ENCODE measurements at places on chromosomes 3 and 15.

DNA sequence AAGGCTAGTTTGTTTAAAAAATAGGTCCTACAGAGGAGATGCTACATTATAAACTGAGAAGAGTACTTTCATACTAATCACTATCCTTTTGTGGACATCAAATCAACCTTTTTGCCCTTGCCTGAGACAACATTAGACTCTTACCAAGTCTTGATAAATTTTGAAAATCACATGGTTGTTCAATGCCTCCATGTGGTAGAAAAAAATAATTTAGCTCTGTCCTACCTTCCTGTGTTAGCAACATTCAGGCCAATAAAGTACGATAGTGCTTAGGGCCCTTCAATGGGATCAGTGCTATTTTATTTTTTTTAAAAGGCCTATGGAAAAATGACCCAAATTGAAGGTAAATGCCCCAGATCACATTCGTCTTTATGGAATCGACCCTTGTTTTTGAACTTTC, 5.0 kb upstream of the UBE2E1 start:
- DNase-seq = no peak

GRCh38 chr3:114057011-114057347, 442 bp downstream of the QTRT2 start:
- DNase-seq = no peak

- DNase-seq = no peak
Observed at GRCh38 chr3:23276913-23277658, 74.0 kb downstream of the UBE2E2 start.

DNA sequence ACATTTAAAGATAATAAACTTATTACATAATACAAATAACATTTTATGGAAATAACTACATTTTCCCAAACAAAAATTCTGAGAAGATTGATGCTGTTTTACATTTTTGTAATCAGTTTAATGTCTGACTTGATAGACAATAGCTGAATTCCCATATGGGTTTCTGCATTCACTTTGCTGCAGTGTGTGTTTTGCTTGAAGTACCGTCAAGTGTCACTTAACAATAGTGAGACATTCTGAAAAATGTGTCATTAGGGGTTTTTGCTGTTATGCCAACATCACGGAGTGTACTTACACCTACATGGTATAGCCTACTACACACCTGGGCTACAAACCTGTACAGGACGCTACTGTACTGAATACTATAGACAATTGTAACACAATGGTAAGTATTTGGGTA, 57.5 kb downstream of the USF3 start:
- no peak for DNase-seq

DNA sequence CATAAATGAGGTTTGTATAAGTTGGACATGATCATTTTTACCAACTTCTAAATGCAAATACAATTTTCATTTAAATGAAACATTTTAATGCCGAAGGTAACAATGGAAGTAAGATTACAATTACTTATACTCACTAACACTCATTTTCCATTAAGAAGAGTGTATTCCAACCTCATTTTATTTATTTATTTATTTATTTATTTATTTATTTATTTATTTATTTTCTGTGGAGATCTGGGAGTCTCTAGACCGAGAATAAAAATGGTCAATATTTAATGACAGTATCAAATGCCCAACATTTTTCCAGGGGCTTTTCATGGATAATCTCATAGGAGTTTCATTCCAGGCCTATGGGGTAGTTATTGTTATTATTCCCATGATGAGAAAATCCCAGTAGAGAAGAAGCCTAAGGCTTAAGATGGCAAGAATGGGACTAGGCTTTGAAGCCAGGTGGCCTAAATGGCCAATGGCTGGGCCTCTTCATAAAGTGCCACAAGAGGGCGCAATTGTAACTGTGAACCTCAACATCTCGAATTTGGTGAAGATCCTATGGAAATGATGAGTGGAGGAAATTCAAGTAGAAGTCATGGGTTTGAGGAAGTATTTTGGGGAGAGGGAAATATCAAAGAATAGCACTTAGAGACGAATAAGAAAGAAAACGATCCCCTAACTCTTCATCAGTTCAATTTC, 21.3 kb downstream of the VGLL3 start:
- DNase-seq = no peak

- no peak for DNase-seq
Observed at GRCh38 chr3:62625268-62625667, 249.9 kb downstream of the CADPS start.

GRCh38 chr15:85726454-85726853, 68.3 kb downstream of the KLHL25 start:
- DNase-seq = no peak

GRCh38 chr3:18283680-18284079, 141.5 kb downstream of the SATB1 start:
- no peak for DNase-seq

DNA sequence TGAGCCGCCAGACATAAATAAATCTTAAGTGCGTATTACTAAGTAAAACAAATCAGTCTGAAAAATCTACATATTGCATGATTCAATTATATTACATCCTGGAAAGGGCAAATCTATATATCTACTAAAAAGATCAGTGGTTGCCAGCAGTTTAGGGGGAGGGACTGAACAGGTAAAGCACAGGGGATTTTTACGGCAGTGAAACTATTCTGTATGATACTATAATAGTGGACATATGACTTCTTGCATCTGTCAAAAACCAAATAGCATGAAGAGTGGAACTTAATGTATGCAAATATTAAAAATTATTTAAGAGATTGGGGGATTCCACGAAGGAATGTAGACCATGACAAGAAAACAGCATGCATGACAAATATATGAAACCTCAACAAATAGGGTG, 111.6 kb downstream of the MYO9A start:
- DNase-seq = no peak

GRCh38 chr3:120487191-120487650, 36.4 kb upstream of the FSTL1 start:
- no peak for DNase-seq

GRCh38 chr3:184157206-184157605, 2.0 kb downstream of the DVL3 start:
- DNase-seq = no peak

GRCh38 chr3:183944775-183945174, 60.1 kb upstream of the PARL start:
- no peak for DNase-seq

DNA sequence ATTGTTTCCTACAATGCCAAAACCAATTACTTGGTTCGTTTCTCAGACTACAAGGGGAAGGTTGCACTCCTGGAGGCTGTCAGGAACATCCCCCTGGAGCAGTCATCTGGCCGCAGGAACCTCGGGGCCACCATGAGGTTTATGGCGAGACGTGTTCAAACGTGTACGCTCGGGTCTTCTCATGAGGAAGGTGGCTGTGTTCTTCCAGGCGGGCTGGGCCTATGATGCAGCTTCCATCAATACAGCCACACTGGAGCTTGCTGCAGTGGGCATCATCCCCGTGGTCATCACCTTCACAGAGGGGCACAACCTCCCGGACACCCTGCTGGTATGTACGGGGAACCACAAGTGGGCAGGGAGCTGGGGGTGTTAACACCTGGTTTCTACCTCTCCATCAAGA, 94.5 kb upstream of the COL6A5 start:
- no peak for DNase-seq

DNA sequence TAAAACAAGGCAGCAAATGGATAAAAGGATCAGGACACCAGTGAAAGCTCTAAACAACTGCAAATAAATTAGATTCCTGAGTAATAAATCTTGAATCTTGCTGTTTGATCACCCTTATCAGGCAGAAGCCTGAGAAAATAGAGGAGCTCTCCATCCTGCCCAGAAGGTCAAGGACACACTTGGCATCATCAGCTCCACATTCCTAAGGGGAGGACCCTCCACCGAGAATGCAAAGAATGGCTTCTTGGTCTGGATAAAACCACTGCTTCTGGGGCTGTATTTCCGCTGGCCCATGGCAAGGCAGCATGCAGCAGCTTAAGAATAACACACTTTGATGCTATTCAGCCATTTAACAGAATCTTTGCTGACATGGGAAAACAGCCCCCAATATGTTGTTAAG, 108.9 kb upstream of the TSC22D2 start:
- DNase-seq = no peak

- DNase-seq = no peak
Observed at GRCh38 chr3:150933473-150933995, 28.3 kb upstream of the MINDY4B start.

DNA sequence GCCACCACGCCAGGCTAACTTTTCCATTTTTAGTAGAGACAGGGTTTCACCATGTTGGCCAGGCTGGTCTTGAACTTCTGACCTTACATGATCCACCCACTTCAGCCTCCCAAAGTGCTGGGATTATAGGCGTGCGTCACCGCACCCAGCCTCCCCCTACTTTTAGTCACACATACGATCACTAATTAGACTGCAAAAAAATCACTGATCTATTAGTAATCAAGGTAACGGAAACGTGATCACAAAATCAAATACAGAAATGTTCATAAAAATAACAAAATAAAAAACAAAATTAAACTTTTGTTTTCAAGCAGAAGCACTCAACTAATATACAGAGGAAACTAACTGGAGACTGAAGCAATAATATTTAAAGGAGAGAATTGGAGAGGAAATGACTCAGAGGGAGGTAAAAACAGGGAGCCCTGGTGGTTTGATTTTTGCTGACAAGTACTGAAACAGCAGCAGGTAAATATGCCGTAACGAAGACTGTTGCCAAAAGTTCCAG, 4.6 kb downstream of the WDR53 start:
- no peak for DNase-seq

DNA sequence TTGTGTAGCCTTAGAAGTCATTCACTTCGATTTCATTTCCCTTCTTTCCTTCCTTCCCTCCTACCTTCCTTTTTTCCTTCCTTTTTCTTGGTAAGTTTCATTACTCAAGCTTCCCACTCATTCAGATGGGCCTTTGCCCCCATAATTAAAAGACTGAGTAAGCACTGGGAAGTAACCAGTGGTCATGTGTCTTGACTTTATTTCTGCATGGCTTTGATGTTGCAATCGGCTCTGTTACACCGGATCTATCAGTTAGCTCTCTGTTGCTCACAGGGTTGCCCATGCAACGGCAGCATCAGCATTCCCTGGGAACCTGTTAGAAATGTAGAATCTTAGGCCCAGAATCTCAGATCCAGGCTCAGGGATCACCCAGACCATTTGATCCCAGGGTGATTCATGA, 25.6 kb upstream of the LARS2 start:
- DNase-seq = no peak

- no peak for DNase-seq
Observed at GRCh38 chr15:56749982-56750381, 16.7 kb upstream of the ZNF280D start.

DNA sequence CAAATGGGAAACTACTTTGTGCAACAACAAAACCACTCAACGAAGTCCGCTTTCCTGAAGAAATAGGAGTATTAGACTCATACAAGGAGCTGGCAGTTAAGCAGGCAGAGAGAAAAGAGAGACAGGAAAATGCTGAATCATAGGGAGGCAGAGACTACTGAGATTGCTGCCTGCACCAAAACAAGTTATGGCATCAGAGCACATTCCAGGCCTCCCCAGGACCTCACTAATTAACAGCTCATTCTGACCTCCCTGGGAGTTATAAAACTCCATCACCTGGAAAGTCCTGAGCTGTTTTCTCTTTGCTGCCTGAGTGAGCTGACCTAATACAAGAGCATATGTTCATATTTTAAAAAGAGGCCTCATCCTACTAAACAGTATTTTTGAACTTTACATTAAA, 741.0 kb downstream of the MCTP2 start:
- DNase-seq = no peak

- no peak for DNase-seq
Observed at GRCh38 chr3:50374363-50375257, 15.3 kb upstream of the TMEM115 start.

GRCh38 chr3:174002543-174002942, 605.0 kb downstream of the NLGN1 start:
- DNase-seq = no peak

- DNase-seq = no peak
Observed at GRCh38 chr3:127639173-127640041, 10.4 kb downstream of the PODXL2 start.

GRCh38 chr15:50055750-50056157, 63.3 kb downstream of the ATP8B4 start:
- no peak for DNase-seq

GRCh38 chr15:37638116-37638515, 296.3 kb upstream of the TMCO5A start:
- DNase-seq = no peak

GRCh38 chr3:191958980-191959671, 498.2 kb downstream of the PYDC2 start:
- DNase-seq = no peak

GRCh38 chr15:65044724-65045481, at the start of gene SLC51B:
SLC51B (plus strand) TSS chr15:65045387; CDS start chr15:65050005, 4,618 bp downstream.
- no peak for DNase-seq

DNA sequence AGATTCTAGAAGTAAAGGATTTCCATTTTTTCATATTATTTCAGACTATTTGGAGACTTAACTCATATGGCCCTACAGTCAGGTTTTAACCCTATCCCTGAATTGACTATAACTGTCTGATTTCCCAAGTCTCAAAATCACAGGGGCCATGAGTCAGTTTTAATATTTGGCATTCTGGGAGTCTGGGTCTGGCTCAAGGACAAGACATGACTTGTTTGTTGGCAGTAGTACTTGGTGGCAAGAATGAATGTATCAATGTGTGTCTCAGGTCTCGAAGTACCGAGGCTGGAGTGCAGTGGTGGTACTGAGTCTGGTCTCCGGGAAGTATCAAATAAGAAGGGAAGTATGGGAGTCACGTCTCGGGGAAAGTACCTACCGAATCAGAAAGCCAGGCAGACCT, 10.8 kb downstream of the UMPS start:
- no peak for DNase-seq

DNA sequence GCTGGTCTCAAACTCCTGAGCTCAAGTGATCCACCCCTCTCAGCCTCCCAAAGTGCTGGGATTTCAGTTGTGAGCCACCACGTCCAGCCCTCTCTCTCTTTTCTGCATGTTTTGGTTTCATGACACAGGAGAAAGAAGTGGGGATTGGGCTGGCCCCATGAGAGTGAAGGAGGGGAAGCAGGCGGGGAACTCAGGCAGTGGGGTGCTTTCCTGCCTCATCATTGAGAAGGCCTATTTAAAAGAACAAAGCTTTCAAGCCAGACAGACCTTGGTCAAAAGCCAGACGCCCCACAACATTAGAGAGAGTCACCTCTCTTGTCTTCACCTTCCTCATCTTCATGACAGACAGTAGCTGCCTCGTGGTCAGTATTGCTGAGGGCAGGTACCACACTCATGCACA, 15.9 kb downstream of the PSTPIP1 start:
- DNase-seq = no peak

GRCh38 chr15:76936671-76937070, 5.1 kb downstream of the RCN2 start:
- DNase-seq = no peak
